Pancreas (tissue), 10 donors: ENCODE measurements at places on chromosomes 12 and 14. TPM values are rescaled to one million over a fixed set of nuclear protein-coding genes. Genes with fewer than 3 reads are reported as not detected.

The LRFN5 gene
- total RNA-seq: 0.53 TPM

- no peak for DNase-seq
These were observed 155.9 kb downstream of the KCNH5 start for GRCh38 chr14:62889364-62889763.

GRCh38 chr14:44463356-44464004 is 43.6 kb downstream of the FSCB start:
- DNase-seq: no peak

DNA sequence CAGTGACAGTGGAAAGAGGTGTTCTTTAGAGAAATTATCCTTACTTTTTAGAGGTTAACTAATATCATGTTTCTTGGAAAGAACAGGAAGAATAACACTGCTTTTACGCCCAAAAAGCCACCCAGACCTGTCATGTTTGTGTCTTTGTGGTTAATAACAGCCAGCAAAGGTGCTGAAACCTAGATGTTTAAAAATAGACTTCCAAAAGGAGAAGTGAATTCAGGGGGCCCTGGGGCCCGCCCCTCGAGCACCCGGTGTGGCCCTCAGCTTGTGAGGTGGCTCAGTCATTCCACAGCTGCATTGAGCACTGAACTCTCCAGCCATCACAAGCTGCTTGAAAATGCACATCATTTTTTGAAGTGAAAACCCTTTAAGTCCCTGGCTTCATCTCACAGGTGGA is 20.8 kb upstream of the AMN start:
- no peak for DNase-seq

GRCh38 chr14:93880021-93880820 is 46.9 kb upstream of the FAM181A start:
- DNase-seq: no peak

The PTPN6 gene
- 13.7 TPM for total RNA-seq

DNA sequence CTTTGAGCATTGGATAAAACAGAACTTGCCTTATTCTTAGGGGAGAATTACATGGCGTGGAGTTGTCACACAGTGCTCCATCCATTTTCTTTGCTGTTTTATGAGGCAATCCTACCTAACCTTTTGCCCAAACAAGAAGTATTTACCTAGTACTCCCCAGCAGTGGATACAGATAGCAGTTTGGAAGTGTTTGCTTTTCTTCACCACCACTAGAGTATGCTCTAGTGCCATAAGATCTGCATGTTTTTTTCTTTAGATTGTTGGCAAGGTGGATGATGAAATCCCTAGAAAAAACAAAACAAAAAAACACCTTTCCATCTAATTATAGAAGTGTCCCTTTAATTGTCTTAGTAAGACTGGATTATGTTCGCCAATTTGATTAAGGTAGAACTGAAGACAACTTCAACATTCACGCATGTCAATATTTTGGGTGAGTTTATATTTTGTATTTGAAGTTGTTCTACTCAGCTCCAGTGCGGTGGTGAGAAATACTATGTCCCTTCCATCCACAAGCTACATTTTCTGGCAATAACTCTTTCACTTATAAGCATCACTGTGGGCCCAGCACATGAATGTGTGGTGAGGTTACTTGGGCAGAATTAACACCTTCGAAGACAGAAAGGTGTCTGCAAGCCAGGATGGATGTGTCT is 23.6 kb upstream of the TMEM260 start:
- no peak for DNase-seq

The KLHDC1 gene
- total RNA-seq: 4.3 TPM

The HCAR3 gene
- not detected for total RNA-seq

The SERPINA12 gene
- total RNA-seq: not detected

DNA sequence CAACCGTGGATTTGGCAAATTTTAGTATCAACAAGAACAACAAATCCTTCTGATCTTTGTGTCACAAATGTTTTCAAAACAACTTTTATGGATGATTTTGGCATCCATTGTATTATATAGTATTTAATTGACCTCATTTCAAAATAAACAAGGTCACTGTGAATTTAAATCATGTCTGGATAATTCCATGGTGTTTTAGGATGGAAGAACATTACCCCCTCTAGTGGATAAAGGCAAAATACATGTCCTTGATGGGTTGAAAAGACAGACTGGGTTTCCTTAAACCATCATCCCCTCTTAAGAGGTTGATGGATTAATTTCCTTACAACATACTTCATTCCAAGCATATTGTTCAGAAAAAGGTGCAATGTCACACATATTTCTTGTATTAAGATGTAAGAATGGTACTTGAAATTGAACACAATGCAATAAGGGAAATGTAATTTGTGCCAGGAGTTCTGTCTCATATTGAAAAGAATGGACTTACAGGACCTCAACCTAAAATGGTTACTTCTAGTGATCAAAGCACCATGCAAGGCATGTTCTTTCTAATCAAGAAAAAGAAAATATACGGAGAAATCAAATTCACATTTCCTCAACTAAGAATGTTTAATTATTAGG is 352.0 kb downstream of the BCAT1 start:
- no peak for DNase-seq

- peak; percentile 81 for DNase-seq
These were observed at the start of the genes BAG5 and COA8 for GRCh38 chr14:103562429-103563225. BAG5 (minus strand) TSS chr14:103562657; CDS start chr14:103561164, 1,493 bp downstream. COA8 (plus strand) TSS chr14:103562960; CDS start chr14:103563002, 42 bp downstream.

DNA sequence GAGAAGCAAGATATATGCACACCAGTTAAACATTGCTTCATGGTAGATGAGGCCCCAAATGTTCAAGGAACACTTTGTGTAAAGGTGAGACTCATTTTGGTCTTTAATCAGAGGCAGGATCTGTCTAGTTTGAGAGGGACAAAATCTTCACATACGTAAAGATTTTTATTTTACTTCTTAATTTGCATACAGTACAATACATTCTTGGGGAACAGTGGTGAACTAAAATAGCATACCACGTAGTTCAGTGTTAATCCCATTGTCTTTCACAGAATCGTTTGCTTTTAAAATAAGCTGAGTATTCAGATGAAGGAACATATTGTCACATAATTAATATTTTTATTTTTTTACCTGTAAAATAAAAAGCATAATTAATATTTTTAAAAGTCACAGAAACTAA is 43.3 kb downstream of the GPATCH2L start:
- no peak for DNase-seq

DNA sequence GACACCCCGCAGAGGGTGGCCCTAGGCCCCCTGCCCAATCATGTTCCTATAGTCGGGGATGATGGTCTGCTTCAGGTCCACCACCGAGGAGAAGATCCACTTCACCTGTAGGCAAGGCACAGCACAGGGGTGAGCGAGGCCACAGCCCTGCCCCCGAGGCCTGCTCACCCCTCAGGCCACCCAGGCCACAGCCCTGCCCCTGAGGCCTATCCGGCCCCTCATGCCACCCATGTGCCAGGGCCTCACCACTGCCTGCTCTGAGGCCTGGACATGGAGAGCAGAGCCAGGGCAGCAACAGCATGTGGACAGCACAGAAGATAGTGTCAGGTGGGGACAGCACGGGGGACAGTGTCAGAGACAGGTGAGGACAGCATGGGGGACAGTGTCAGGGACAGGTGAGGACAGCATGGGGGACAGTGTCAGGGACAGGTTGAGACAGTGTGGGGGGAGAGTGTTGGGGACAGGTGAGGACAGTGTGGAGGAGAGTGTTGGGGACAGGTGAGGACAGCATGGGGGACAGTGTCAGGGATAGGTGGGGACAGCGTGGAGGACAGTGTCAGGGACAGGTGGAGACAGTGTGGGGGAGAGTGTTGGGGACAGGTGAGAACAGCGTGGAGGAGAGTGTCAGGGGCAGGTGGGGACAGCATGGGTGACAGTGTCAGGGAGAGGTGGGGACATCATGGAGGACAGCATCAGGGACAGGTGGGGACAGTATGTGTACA is 239.7 kb downstream of the TMEM121 start:
- DNase-seq: no peak

The SLC39A9 gene
- total RNA-seq: 40.2 TPM

The GLIPR1 gene
- 0.79 TPM for total RNA-seq

GRCh38 chr12:103318566-103318965 is 177.2 kb downstream of the C12orf42 start:
- no peak for DNase-seq

DNA sequence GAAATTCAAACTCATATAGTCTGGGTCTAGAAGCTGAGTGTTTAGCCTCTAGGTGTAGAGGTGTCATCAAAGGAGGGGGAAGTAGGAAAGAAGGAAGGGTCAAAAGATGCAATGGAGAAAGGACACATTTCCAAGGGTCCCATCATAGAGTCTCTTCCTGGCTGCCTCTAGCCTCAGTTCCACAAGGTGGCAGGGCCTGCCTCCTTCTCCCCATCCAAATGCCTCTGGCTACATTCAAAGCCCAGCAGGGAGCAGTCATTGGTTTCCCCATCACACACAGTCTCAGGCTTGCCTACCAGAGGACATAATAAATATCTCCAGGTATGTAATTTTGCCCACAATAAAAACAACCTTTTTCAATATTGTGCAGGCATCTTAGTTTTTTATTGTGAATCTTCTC is 2.1 kb upstream of the CCT2 start:
- no peak for DNase-seq

DNA sequence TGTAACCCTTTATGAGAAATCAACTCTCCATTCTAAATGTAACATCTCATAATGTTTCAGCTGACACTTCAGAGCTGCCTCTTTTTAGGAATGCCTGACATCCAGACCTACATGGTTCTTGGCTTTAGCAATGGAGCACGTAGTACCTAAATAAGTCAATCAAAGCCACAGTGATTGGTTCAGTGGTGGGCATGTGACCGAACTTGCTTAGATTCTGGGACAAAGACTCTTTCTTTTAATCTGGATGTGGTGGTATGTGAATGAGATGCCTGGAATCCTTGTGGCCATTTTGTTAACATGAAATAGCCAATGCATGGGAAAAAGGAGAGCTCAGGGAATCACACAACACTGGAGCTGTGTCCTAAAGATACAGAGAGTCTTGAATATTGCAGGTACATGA is 11.8 kb downstream of the GPR65 start:
- no peak for DNase-seq

The DNAJC22 gene
- 9.2 TPM for total RNA-seq

GRCh38 chr14:39122330-39123138 is 8.4 kb downstream of the GEMIN2 start:
- DNase-seq: no peak

The TSHR gene
- total RNA-seq: 0.22 TPM

DNA sequence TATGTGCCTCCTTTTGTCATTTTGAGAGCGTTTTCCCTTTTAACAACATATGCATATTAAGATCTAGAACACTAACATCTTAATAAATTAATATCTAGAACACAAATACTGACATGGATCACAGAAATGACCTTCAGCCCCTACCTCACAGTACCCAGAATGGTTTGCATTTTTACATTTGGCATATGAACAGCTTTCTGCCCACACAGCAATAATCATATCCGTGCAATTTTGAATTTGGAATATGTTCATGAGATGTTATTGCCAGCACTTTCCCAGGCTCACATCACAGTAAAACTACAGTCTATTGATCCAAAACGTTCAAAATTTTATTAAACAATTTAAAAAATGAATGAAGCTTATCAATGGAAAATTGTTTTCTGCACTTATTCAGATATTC is 114.6 kb downstream of the SLC25A21 start:
- no peak for DNase-seq

The LPAR5 gene
- total RNA-seq: 0.76 TPM

DNA sequence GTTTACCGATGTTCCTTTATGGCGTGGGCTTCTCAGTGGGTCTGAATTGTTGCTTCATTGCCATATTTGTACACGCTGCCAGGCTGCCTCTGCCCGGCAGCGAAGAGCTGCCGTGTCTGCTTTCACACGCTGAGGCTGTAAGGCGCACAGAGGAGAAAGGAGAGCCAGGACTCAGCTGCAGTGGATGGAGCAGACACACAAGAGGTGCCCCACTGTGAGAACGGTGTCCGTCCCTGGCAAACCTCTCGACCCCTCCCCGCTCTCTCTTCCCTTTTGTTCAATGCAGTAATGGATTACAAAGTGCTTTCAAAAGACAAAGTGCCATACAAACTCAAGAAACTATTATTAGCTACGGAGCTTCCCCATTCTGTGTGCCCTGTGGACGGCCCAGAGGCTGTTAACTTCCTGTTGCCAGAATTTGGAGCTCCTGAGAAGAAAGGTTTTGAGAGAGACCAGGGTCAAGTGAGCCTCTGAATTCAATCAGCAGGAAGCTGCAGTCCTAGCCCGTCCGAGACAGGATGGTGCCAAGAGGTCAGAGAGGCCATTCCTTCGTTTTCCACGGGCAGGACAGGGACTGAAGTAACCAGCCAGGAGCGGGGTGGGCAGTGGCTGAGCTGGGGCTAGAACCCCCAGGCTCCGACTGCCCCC is 15.8 kb downstream of the CCND2 start:
- no peak for DNase-seq

The TAS2R46 gene
- 0.59 TPM for total RNA-seq

DNA sequence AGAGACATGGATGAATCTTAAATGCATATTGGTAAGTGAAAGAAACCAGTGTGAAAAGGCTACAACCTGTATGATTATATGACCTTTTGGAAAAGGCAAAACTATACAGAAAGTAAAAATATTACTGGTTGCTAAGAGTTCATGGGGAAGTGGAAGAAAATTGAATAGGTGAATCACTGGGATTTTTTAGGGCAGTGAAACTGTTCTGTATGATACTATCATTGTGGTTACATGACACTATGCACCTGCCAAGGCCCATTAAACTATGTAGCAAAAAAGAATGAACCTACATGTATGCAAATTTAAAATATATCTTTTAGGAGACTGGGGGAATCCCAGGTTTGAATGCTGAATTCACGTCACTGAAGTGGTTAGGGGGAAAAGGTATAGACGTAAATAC is 12.6 kb upstream of the OR8S1 start:
- DNase-seq: no peak
